ENCODE measurements at places on chromosomes 3 and 15.

- DNase-seq, result no peak
Observed at GRCh38 chr15:78205337-78205736, 29.0 kb downstream of the ACSBG1 start.

GRCh38 chr3:10702961-10703740 is 112.9 kb upstream of the SLC6A11 start:
- peak; percentile 20 for DNase-seq

GRCh38 chr3:132650153-132650552 is 9.5 kb downstream of the ACAD11 start:
- DNase-seq, result no peak

DNA sequence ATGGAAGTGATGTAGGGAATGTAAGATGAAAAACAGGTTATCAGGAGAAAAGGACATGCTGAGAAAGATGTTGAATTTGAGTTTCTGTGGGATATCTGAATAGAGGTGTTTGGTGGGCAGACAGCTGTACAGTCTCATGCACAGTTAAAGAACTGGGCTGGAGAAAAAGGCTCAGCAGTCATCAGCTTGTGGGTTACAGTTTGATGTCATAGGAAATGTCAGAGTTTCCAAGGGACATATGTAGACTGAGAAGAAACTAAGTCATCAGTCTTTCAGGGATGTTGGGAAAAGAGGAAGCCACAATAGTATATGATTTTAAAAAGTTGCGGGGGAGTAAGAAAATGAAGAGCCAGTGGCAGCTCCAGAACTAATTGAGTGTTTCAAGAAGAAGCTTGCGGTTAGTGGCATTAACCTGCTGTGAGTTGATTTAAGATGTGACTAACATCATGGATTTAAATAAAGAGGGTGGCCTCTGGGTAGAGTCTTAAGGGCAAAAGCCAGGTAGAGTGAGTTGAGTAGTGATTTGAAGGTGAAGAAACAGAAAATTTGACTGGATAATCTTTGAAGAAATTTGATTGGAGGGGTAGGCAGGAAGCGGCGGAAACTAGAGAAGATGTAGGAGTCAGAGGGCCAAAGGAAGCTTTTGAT is 24.6 kb downstream of the GORASP1 start:
- DNase-seq, result no peak

- no peak for DNase-seq
Observed at GRCh38 chr3:115831864-115832263, 208.6 kb downstream of the GAP43 start.

- DNase-seq, result no peak
Observed at GRCh38 chr3:19739504-19739903, 194.5 kb downstream of the EFHB start.

GRCh38 chr3:113092746-113093145 is 102.0 kb downstream of the GTPBP8 start:
- no peak for DNase-seq

DNA sequence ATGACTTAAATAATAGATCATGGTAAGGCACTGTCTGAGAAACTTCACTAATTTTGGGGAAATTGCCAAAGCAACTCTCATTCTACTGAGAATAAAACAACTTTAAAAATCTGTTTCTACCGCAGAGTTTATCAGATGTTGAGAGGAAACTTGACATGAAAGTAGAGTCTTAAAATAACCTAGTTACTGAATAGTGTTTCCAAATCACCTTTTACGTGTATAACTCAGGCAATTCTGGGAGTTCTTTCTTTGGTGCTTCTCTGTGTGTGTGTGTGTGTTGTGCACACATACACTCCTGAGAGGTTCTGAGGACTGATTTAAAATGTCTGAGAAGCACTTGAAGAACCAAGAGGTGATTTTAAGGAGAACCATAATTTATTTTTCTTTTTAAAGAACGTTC is 236.6 kb downstream of the SV2B start:
- DNase-seq, result no peak

DNA sequence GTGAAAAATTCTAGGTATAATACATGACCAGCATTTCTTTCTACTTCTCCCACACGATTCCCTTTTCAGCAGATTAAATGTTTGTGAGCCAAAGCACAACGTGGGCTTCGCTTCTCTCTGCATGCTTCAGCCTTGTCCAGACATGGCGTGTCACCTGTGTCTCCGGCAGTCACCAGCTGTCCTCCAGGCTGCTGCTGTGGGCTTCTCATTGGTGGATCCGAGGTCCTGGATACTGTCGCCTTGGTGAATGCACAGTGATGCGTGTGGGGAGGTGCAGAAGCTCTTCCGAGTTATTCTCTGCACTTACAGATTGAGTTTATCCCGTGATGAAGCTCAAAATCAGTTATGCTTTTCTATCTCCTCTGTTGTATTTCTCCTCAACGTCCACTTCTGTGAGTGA is 23.0 kb upstream of the GOLGA8J start:
- no peak for DNase-seq

DNA sequence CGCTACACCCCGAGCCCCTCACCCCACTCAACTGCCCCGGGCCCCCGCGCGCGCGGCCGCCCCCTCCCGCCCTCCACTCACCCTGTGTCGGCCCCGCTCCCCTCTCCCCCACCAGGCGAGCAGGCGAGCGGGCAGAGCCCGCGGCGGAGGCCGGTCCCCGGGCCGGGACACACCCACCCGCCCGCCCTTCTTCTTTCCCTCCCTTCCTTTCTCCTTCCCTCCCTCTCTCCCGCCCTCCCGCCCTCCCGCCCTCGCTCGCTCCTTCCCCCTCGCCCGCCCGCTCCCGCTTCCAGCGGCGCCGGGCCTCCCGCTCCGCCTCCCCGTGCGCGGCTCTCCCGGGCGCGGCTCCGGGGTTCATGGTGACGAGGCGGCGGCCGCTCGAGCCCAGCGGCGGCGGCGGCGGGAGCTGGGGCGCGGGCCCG is at the start of gene CTDSPL:
Gene CTDSPL (plus strand): TSS at position 261 of the 422 bp plus-strand sequence. CDS start 320 bp downstream, outside the sequence.
- peak; percentile 92 for DNase-seq

- DNase-seq, result no peak
Observed at GRCh38 chr3:151863611-151864010, 9.8 kb upstream of the SUCNR1 start.

- no peak for DNase-seq
Observed at GRCh38 chr3:70990185-70990584, 593.3 kb downstream of the FOXP1 start.

DNA sequence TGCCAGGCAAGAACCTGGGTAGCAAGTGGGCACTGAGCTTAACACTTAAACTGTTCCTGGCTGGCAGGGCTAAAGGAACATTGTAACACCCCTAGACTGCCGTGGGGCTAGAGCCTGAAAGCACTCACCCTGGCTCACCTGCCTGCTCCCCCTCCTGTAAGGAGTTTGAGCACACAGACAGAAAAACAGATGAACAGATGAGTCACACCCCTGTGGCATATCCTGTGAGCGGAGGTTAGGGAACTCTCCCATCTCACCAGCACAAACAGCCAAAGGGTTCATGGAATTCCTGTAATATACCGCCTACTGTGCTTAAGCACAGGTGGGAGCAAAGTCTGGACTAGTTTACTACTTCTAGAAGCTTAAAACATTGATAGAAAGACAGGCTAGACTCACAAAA is 300.1 kb downstream of the ROBO1 start:
- DNase-seq, result no peak

DNA sequence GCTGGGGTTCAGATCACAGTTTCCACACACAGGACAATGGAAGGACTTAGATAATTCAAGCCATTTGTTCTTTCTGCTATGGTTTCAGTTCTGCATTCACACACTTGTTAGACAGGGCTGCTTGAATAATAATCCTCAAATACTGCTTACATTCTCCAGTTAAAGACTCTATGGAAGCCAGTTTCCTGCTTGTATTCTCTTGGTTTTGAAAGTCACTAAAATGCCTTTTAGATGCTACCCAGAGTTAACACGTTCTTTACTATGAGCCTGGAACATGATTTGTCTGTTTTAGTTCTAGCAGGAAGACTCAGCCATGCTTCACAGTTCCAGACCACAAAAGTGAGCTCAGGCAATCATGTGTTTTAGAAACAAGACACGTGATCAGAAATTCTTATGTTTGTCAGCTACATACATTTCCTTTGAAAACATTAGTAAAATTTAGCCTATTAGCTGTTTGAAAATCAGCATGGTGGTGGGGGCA is 152.4 kb downstream of the LEKR1 start:
- DNase-seq, result peak; percentile 6

DNA sequence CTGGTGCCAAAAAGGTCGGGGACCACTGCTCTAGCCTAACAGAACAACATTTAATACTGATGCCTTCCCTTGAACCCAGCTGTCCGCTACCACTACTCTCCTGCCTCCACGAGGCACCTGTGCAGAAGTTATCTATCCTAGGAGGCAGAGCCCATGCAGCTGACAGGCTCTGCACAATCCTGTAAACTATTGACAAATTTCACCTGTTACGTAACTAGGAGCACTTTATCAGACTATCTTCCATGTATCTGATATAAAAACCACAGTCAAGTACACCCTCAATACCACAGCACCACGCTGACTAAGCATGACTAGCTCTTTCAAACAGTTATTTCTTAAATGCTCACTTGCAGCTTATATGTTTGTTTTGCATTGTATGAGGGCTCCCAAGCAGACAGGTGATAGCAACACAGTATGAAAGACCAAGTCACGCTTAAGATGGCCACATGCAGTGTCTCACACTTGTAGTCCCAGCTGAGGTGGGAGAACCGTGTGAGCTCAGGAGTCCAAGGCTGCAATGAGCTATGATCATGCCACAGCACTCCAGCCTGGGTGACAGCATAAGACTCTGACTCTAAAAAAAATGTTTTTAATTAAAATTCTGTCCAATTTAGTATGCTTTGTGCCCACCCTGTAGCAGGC is 4.5 kb upstream of the IL17RC start:
- DNase-seq, result peak; percentile 39

- peak; percentile 22 for DNase-seq
Observed at GRCh38 chr3:107660306-107660976, 137.7 kb downstream of the BBX start.

GRCh38 chr15:23548071-23548470 is 17.4 kb upstream of the MKRN3 start:
- no peak for DNase-seq

DNA sequence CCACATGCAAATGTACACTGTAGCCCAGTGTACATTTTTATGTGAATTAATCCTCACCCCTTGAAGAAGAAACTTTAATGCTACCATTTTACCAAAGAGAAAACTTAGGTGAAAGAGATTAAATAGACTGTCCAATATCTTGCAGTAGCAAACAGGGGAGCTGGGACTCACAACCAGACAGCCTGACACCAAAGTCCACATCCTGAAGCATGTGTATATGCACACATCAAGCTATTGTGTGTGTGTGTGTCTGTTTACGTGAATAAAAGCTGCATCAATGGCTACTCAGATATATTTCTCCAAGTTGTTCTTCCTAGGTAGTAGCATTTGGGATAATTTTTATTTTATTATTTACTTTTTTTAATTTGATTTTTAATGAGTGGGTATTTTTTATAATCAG is 6.7 kb downstream of the ANO10 start:
- no peak for DNase-seq

DNA sequence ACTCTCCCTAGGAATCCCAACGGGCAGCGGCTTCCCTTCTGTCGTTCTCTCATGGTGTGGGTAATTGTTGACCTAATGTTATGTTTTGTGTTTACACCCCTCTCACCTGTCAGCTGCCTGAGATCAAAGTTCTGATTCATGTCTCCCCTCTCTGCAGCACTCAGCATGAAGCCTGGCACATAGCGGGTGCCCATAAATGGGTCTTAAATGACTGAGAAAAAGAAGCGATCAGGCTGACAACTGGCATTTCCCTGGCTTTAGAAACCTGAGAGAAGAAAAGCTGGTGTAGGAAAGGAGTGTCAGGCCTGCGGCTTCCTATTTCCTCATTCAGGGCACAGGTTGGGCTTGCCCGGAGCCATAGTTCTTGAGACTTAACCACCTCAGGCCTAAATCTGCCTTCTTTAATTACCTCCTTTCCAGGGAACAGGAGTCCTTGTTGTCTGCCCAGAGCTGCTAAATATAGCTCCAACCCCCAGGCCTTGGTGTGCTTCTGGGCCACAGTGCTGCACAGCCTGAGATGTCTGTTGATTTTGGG is 31.8 kb downstream of the LPP start:
- DNase-seq, result no peak

Data from GM03348 (cell line).